HuH-7 (cell line): ENCODE measurements at places on chromosomes 4 and X.

DNA sequence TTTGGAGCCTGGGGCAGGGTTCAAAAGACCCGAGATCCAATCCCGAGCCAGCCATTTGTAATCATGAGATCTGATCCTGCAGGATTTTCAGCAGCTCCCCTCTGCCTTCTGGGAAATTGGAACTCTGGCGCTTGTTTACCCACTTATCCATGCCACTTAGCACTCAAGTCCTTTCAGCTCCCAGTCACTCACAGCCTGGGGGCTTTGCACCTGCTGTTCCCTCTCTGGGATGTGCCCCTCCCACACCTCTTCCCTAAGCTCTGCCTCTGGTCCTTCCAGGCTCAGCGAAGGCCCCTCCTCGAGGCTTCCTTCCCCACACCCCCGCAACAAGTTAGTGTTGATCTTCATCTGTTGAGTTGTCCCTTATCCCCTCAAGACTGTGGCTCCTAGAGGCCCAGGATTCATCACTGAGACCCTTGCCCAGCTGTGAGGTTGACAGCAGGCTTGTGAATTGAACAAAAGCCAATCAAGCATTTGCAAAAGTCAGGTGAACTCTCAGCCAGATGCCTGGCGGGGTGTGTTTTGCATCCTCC lies 99.1 kb upstream of the AFAP1 start:
- no peak for DNase-seq

GRCh38 chr4:170777663-170778062 lies 687.9 kb upstream of the AADAT start:
- DNase-seq, result no peak

- peak; percentile 28 for DNase-seq
Observed at GRCh38 chrX:133921764-133922389, 63.5 kb downstream of the GPC3 start.

GRCh38 chr4:7861440-7861881 lies 78.2 kb downstream of the AFAP1 start:
- no peak for DNase-seq

- DNase-seq, result peak; percentile 1
Observed at GRCh38 chr4:125432078-125432477, 117.3 kb downstream of the FAT4 start.

DNA sequence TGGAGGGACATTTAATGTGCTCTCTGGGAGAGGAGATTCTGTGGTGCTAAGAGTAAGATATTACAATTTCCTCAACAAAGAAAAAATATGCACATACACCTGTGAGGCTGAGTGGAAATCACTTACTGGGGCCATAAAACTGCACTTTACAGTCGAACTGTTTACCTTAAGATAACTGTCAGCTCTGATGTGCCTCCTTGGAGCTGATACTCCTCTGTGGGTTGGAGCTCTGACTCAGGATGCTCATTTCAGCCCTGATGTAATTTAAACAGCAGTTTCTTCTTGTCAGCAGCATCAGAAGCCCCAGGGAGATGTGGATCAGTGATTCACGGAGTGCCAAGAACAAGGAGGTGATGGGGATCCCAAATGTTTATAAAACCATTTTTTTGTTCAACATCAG lies 241.9 kb upstream of the SFRP2 start:
- no peak for DNase-seq

DNA sequence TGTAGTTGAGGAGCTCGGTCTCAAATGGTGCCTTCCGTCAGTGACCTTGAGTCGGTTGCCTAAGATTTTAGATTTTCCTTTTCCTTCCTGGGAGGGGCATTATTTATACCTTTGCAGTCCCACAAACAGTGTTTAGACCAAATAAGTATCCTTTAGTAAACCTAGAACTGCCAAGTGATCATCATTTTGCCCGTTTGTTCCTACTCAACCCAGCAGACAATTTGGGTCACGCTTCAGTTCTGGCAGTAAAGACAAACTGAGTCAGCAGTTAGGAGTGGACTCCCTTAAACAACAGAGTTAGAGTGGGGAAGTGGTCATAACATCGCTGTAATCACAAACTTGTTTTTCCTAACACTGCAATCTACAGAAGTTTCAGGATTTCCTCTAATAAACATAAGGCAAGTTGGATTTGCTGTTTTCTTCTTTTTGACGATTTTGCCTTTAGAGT lies 777 bp upstream of the WDFY3 start:
- no peak for DNase-seq

DNA sequence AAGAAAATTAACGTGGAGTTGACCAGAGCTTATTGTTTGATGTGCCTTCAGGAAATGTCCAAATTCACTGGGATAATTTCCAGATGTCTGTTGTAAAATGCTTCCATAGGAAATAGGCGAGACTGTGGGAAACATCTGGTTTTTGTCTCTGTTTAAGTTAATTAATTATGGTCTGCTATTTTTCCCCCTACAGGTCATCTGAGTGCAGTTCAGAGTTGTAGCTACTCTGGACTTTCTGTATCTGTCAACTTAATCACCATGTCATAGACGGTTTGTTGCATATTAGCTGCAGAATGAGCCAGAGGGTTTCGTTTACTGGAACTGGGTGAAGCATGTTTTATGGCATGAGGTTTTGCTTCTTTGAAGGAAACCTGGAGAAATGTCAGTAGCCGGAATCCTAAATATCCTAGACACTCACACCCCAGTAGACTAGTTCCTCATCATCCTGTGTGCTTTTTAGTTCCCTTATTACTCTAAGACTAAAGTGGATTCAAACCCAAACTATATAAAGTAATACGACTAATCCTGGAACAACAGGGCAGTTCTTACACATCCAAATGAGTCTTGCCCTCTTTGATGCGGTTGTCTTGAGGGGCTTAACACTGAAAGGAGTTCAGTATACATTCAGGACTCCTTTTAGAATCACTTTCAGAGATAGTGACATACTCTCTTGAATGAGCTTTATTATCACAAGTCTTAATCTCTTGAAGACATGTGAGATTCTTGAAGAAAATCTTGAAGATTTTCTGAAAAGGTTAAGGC lies 62.5 kb downstream of the PPEF1 start:
- DNase-seq, result no peak

DNA sequence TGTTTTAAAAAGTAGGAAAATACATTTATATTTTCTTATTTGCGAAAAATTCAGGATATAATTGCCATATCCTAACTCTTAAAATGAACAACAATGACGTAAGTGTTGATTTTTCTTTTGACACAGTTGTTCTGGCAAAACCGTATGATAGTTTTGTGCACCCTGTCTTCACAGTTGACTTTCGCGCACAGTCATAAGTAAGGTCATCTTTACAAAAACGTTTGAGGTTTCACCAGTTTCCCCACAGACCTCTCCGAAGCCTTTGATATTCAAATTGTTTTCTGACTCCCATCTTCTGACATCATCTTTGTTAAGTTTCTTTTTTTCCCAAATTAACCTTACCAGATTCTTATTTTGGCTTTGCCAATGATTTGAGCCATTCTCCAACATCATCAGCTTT lies 48.1 kb upstream of the ATXN3L start:
- DNase-seq, result no peak
